ENCODE measurements at places on chromosomes 4 and X.

DNA sequence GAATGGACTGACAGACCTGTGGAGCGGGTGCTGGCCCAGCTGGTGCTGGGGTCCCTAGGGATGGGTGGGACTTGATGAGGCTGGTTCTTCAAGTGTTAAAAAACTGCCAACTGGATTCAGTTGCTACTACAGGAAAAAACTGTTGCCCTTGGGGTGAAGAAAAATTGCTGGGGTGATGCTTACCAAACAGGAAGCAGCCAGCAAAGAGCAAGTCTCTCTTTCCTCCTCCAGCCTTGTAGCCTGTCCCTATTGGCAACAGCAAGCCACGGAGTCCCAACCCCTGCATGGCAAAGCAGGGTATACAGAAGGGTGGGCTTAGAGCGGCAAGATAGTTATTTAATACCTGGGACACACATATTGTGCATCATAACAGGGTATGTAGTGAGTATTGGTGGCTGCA, 60.1 kb upstream of the ATP8A1 start:
- no peak for DNase-seq

DNA sequence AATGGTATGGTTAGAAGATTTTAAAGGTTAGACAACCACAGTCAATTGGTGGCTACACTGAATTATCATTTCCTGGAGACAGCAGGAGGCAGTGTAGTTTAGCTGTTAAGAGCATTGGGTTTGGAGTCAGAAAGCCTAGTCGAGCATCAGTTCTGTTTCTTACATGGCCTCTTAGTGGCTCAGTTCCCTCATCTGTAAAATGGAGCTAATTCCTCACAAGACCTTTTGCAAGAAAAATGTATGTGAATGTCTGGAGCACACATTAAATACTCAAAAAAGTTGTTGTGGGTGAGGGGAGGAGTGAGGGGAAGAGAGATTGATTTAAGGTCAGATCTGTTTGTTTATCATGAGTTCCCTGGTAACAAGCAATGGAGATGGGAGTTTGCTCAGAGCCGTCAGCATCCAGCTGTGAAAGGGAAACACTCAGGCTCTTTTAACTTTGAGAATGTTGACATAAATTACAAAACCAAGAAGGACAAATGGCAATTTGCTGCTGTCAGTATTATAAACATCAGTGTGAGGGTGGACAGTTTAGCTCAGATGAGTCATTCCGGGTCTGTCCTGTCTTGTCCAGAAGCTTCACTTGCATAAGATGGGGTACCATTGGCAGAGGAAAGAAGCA, 98.2 kb upstream of the PGRMC2 start:
- no peak for DNase-seq

- DNase-seq: no peak
These were observed 8.2 kb upstream of the ZRSR2 start for GRCh38 chrX:15781961-15782699.

- peak; percentile 65 for DNase-seq
These were observed 57.1 kb downstream of the RELL1 start for GRCh38 chr4:37628977-37629609.

- DNase-seq: no peak
These were observed 427.2 kb downstream of the FAT4 start for GRCh38 chr4:125741825-125742452.

GRCh38 chr4:22389240-22389870, 126.5 kb downstream of the ADGRA3 start:
- DNase-seq: no peak

GRCh38 chr4:60384516-60384915, 815.6 kb upstream of the ADGRL3 start:
- DNase-seq: no peak

- no peak for DNase-seq
These were observed 28.8 kb downstream of the ARHGAP10 start for GRCh38 chr4:147760695-147761094.

DNA sequence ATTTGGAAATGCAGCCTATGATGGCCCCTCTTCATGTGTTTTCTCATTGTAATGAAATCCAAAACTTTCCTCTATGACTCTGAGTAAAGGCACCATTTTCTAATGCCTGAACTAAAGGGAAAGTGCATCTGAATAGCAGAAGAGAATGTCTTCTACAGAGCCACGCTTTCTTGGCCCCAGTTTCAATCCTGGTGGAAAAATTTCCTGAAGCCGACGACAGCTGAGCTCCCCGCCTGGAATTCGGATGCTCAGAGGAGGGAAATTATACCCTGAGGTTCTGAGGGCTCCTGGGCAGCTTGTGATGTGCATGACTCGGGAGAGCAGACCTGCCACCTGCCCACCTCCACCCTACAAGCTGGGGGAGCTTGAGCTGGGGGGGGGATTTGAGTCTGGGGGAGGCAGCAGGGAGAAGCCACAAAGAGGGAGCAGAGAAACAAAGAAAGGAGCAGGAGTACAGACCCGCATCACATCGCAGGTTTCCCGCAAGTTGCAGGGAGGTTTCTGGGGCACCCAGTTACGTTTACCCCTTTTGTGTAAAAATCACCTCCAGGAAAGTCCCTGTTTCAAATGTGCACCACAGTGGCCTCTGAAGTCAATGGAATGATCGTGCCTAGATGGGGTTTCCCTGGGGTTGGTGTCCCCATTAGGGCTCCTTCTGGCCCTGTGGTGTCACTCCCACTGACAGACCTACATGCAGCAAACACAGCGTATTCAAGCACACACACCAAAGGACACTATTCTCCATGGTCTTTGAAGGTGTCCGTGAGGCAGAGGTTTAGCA, 145.6 kb upstream of the RBPJ start:
- DNase-seq: no peak

DNA sequence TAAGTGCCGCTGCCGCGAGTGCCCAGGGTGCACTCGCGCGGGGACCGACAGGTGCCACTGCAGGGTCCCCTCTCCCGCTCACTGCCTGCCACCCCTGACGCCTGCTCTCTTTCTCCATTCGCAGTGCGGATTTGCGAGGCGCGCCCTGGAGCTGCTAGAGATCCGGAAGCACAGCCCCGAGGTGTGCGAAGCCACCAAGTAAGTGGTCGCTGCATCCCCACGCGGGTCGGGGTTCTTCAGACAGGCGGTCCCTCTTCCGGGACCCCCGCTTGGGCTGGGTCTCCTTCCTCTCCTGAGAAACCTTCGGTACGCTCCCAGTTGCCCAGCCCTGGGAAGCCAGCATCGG, 547 bp downstream of the GUCY1A1 start:
- no peak for DNase-seq

DNA sequence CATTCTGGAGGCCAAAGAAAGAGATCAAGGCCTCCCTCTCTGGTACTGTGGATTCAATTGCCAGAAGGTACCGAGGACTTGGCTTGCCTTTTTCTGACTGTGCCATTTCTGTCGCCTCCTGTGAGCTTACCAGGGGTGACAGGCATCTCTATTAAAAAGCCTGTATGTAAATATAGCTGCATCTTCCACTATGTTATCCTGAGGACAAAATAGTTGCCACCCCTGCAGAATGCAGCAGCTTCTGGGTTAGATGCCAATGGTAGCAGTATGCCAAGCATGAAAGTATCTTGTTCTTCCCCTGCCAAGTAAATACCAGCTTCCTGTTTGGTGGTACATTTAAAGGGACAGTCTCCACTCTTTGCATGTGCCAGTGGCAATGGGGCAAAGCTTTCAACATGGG, 10.7 kb downstream of the TRPC5OS start:
- no peak for DNase-seq

- DNase-seq: peak; percentile 36
These were observed 24.3 kb downstream of the HMX1 start for GRCh38 chr4:8847331-8847730.

GRCh38 chr4:3269105-3269927, 20.4 kb downstream of the MSANTD1 start:
- no peak for DNase-seq

GRCh38 chrX:149372866-149373265, 132.2 kb downstream of the IDS start:
- DNase-seq: no peak

GRCh38 chr4:39621582-39621981, 17.1 kb downstream of the SMIM14 start:
- no peak for DNase-seq
